ENCODE measurements at places on chromosomes 12 and 14. TPM values are rescaled to one million over a fixed set of nuclear protein-coding genes. Genes with fewer than 3 reads are reported as not detected.
A peak's percentile ranks its signal among the peaks of the same experiment; 100 is the strongest.

DNA sequence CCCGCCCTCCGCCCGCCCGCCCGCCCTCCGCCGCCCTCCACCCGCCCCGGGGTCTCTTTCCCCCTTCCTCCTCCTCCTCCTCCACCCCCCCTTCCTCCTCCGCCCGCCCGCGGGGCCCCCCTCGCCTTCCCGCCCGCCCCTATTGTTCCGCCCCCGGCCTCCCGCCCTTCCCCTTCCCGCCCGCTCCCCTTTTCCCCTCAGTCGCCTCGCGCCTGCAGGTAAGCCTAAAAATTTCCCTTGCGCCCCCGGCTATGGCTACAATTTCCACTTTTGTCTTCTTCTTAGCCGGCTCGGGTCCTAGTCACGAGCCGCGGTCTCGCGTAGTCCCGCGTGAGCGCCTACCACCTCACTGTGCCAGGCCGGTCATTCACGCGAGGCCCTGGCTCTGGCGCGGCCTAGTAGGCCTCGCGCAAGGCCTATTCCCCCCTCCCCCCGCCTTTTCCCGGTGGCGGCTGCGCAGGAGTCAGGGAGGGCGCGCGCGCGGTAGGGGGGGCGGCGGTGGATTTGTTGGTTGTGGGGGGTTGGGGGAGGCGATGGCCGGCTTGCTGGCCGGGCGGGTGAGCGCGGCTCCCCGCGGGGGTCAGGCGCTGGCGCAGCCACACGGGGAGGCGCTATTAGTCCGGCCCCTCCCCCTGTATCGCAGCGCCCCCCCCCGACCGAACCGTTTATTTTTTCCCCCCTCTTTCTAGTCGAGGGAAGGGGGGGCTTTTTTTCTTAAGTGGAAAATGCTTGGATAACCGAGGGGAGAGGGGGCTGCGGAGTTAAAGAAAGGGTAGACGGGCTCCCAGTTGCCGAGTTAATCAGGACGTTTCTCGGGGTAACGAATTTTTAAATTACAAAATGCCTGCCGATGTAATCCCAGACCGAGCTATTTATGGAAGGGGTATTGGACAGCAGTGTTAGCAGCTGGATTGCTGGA is 516 bp downstream of the PCBP2 start:
- peak; percentile 83 for DNase-seq

The KRT71 gene
- not detected for total RNA-seq

The ENDOU gene
- total RNA-seq: not detected

- no peak for DNase-seq
These were observed 35.3 kb upstream of the STRAP start for GRCh38 chr12:15846887-15847286.

DNA sequence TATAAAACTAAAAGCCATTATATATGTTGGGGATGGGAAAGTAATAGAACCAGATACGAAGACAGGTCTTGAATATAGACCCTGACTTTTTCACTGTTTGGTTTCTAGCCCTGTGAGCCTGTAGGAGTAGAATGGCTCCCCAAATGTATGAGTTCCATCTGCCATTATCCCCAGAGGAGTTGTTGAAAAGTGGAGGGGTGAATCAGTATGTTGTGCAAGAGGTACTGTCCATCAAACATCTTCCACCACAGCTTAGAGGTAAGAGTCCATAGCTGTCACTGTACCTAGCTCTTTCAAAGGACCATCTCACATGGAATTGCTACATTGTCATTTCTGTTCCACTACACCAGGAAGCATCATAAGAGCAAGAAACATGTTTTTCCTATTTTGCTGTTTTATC is 1.1 kb downstream of the NCAPD2 start:
- DNase-seq: peak; percentile 11

Measured in RPMI7951 (cell line).